ENCODE measurements at places on chromosomes 12 and 14.

GRCh38 chr12:28258998-28259397, 68.7 kb downstream of the CCDC91 start:
- DNase-seq: no peak

DNA sequence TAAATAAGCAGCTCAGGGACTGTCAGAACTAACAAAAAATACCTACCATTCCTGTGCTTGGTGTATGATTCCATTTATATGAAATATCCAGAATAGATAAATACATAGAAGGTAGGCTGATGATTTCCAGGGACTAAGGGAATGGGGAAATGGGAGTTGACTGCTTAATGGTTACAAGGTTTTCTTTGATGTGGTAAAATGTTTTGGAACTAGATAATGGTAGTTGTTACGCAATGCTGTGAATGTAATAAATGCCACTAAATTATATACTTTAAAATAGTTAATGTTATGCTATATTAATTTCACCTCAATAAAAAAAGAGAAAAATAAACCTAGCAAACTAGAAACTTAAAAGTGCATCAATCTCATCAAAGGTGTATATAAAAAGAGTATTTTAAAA, 41.1 kb downstream of the CEP83 start:
- no peak for DNase-seq

- DNase-seq: no peak
These were observed 2.6 kb downstream of the GDF11 start for GRCh38 chr12:55745361-55746173.

DNA sequence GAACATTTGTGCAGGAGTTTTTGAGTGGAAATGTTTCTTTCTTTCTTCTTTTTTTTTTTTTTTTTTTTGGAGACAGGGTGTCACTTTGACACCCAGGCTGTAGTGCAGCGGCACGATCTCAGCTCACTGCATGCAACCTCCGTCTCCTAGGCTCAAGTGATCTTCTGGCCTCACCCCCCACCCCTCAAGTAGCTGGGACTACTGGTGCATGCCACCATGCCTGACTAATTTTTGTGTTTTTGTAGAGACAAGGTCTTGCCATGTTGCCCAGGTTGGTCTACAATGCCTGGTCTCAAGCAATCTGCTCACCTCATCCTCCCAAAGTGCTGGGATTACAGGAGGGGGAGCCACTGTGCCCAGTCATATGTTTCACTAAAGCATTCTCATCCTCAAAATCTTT, 69.2 kb upstream of the BCAT1 start:
- no peak for DNase-seq

- DNase-seq: no peak
These were observed 974.2 kb upstream of the TMEM132C start for GRCh38 chr12:127292736-127293135.

GRCh38 chr12:117679776-117680175, 289.0 kb downstream of the KSR2 start:
- DNase-seq: no peak

GRCh38 chr12:25617991-25618390, 64.9 kb upstream of the LMNTD1 start:
- no peak for DNase-seq
